ENCODE measurements at places on chromosomes 4 and X. TPM values are rescaled to one million over a fixed set of nuclear protein-coding genes. Genes with fewer than 3 reads are reported as not detected.
A peak's percentile ranks its signal among the peaks of the same experiment; 100 is the strongest.

DNA sequence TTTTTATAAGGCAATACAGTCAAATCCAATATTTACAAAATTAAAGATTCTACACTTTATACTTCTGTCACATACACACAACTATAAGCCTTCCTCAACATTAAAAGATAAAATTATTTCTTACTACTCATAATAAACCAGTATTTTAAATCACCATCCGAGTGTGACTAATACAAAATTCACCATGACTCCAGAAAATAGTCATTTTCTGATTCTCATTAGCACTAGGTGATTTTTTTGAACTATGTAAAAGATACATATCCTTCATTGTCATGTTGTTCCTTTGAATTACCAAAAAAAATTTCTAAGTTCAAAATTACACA is 646 bp upstream of the SLC7A11 start:
- no peak for DNase-seq
- no peaks in the 10 kb centered on the region for H3K4me1 ChIP-seq
- no peaks in the 10 kb centered on the region for H3K36me3 ChIP-seq
- no peak overlapping the region for H3K4me3 ChIP-seq
- peak overlapping the region; percentile 63 for H3K27ac ChIP-seq

MOB1B gene
- total RNA-seq: 7.3 TPM

DNA sequence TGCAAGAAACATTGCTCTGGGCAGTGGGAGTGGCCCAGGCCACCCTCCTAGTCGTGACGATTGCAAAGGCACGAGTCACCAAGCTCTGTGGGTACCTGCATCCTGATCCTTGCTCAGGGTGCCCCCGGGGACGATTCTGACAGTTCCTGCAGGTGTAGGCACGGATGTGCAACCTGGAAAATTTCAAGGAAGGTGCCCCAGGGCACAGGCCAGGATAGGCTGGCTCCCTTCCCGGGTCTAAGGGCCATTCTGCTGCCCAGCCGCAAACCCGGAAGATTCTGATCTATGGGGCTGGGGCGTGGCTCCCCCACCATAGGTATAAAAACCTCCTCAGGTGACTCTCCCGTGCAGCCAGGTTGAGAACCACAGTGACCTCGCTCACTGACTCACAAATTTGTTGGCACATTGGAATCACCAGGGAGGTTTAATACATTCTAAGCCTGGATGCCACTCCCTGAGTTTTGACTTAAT is 228.5 kb downstream of the PTTG2 start:
- H3K27ac ChIP-seq: no peak overlapping the region
- H3K4me3 ChIP-seq: no peak overlapping the region
- H3K36me3 ChIP-seq: no peaks in the 10 kb centered on the region
- DNase-seq: no peak
- no peaks in the 10 kb centered on the region for H3K4me1 ChIP-seq

ZFYVE28 gene
- total RNA-seq: 6.8 TPM

PLXNA3 gene
- 25.6 TPM for total RNA-seq

GRCh38 chr4:128715616-128716015 is 93.9 kb upstream of the JADE1 start:
- H3K27me3 ChIP-seq: no peaks in the 10 kb centered on the region
- H3K4me1 ChIP-seq: no peaks in the 10 kb centered on the region
- no peak overlapping the region for H3K27ac ChIP-seq
- DNase-seq: no peak
- H3K36me3 ChIP-seq: no peaks in the 10 kb centered on the region

GRCh38 chr4:84680956-84681355 is 98.0 kb downstream of the CDS1 start:
- no peak for DNase-seq
- no peak overlapping the region for H3K4me3 ChIP-seq
- no peaks in the 10 kb centered on the region for H3K4me1 ChIP-seq
- no peaks in the 10 kb centered on the region for H3K27me3 ChIP-seq

VSIG4 gene
- total RNA-seq: 12.0 TPM

GRCh38 chrX:38599796-38600755 is 38.7 kb downstream of the TSPAN7 start:
- no peaks in the 10 kb centered on the region for H3K36me3 ChIP-seq
- no peak overlapping the region for H3K27ac ChIP-seq
- H3K4me1 ChIP-seq: no peaks in the 10 kb centered on the region

COL4A6 gene
- total RNA-seq: 0.09 TPM

TMEM175 gene
- 17.5 TPM for total RNA-seq

RAB39B gene
- total RNA-seq: 1.1 TPM

DNA sequence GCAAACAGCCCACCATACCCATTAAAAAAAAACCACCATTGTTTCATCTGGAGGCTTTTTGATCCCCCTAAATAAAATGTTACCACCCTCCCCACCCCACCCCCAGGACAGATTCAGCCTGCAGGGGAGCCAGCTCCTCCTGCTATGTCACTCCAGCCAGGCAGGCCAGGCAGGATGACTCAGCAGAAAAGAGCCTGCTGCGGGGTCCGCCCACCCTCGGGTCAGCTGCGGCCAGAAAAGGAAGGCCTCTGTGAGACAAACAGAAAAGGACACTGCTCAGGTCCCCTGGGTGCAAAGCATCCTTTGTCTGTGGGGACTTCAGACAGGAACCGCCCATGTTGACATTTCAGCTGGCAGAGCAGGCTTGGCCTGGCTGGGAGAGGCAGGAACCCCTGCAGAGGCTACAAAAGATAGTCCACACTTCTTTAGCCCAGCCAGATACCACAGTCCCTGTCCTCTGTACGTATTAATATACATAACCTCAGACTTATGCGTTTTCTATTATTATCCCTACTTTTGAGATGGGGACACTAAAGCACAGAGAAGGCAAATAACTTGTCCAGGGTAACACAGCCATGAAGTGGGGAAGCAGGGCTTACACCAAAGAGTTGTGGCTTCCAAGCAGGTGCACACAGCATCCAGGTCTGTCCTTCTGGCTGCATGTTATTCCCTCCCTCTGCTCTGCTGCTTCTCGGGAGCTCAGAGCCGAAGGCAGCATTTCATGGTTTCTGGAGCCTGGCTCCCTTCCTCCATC is 147.7 kb downstream of the CPEB2 start:
- no peaks in the 10 kb centered on the region for H3K36me3 ChIP-seq
- no peak overlapping the region for H3K27ac ChIP-seq
- DNase-seq: peak; percentile 37
- no peaks in the 10 kb centered on the region for H3K27me3 ChIP-seq

DNA sequence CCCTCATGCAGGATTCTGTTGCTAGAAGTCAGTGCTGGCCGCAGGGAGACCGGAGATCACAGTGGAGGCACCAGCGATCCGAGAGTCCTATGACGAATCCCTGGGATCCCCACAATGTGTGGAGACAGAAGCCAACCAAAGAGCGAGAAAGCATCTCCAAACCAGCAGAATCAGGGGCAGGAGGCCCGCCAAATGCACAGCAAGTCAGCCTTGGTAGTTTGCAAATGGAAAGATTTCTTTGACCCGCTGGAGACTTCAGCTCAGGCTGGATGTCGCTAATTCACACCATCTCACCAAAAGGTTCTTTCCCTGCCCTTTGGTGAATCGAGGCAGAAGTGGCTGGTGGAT is 505 bp upstream of the PKD2 start:
- no peaks in the 10 kb centered on the region for H3K36me3 ChIP-seq
- H3K4me3 ChIP-seq: peak overlapping the region; percentile 72
- no peak for DNase-seq
- H3K27ac ChIP-seq: peak overlapping the region; percentile 59
- H3K4me1 ChIP-seq: no peaks in the 10 kb centered on the region
- H3K27me3 ChIP-seq: no peaks in the 10 kb centered on the region

- no peak overlapping the region for H3K27ac ChIP-seq
- H3K4me1 ChIP-seq: no peaks in the 10 kb centered on the region
- no peaks in the 10 kb centered on the region for H3K36me3 ChIP-seq
- DNase-seq: no peak
Observed at GRCh38 chrX:9233141-9233540, 199.2 kb upstream of the FAM9B start.

DNA sequence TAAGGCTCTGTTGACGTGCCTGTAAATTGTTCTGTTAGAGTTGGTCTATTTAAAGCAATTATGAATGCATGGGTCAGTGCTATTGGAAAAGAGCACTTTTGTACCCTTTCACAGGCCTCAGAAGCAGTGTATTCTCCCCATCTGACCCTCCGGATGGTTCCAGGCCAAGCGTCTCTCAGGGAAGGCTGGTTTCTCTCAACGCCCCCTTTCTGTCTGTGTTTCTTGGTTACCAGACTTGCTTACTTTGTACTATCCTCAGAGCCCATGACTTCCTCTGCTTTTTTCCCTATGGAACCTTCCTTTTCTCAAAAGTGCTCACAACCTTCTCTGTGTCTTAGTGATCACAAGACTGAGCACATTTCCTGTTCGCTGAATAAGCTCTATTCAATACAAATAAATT is 559.3 kb upstream of the ZFP42 start:
- no peak for DNase-seq
- H3K27me3 ChIP-seq: no peaks in the 10 kb centered on the region
- no peak overlapping the region for H3K4me3 ChIP-seq

- H3K4me1 ChIP-seq: peaks cover 19% of the 10 kb centered on the region
- peak overlapping the region; percentile 70 for H3K4me3 ChIP-seq
- no peaks in the 10 kb centered on the region for H3K36me3 ChIP-seq
Observed at GRCh38 chr4:112514647-112515197, 1.3 kb downstream of the NEUROG2 start.

GRCh38 chr4:188037003-188037713 is 41.6 kb downstream of the ZFP42 start:
- H3K4me3 ChIP-seq: no peak overlapping the region
- H3K4me1 ChIP-seq: no peaks in the 10 kb centered on the region
- no peaks in the 10 kb centered on the region for H3K27me3 ChIP-seq
- no peaks in the 10 kb centered on the region for H3K36me3 ChIP-seq

PDZD4 gene
- total RNA-seq: 0.93 TPM

GRCh38 chrX:17559728-17560379 is 177.4 kb upstream of the SCML1 start:
- no peaks in the 10 kb centered on the region for H3K4me1 ChIP-seq
- H3K27ac ChIP-seq: no peak overlapping the region
- no peaks in the 10 kb centered on the region for H3K27me3 ChIP-seq
- no peak overlapping the region for H3K4me3 ChIP-seq
- no peak for DNase-seq
- H3K36me3 ChIP-seq: no peaks in the 10 kb centered on the region

CAPN6 gene
- 2.0 TPM for total RNA-seq

GRCh38 chrX:43551590-43551989 is 104.5 kb upstream of the MAOA start:
- no peaks in the 10 kb centered on the region for H3K27me3 ChIP-seq
- H3K4me1 ChIP-seq: no peaks in the 10 kb centered on the region
- H3K4me3 ChIP-seq: no peak overlapping the region
- no peak overlapping the region for H3K27ac ChIP-seq
- DNase-seq: no peak

DNA sequence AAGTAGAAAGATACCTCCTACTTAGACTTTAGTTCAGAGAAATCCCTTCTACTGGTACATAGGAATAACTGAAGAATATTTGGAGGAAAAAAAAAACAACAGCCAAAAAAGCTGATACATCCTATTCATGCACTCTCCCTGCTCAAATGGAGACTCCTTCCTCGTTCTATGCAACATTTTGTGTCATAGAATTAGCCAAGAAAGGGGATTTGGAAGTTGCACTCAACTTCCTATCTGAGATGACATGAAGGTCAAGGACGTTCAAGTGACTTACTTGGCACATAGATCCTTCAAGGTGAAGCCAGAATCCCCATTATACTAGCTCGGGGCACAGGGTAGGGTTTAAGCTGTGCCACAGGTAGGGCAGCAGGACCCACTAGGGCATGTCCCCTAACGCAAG is 56.2 kb upstream of the S100G start:
- no peaks in the 10 kb centered on the region for H3K4me1 ChIP-seq
- no peak overlapping the region for H3K27ac ChIP-seq
- H3K4me3 ChIP-seq: no peak overlapping the region
- DNase-seq: no peak
- H3K36me3 ChIP-seq: no peaks in the 10 kb centered on the region

GRCh38 chr4:23957465-23957864 is 67.6 kb upstream of the PPARGC1A start:
- DNase-seq: no peak
- no peak overlapping the region for H3K27ac ChIP-seq
- H3K36me3 ChIP-seq: no peaks in the 10 kb centered on the region

DNA sequence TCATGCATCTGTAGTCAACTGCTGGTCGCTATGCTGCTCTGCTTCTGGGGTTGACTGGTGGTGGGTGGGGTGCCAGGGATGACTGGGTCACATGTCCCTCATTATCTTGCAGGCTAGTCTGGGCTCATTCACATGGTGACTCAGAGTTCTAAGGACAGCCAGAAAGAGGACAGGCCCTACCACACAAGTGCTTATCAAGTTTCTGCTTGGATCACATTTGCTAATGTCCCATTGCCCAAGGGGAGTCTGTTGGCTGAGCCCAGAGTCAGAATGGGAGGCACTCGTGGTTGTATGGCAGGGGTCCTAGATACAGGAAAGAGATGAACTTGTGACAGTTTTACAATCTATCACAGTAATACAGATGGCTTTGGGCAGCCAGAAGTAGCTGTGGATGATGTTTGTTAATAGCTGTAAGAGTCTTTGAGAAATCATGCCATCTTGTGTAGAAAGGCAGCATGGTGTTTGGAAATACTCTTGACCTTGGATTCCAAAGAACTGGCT is 221.3 kb downstream of the GPAT3 start:
- H3K36me3 ChIP-seq: no peaks in the 10 kb centered on the region
- no peak overlapping the region for H3K4me3 ChIP-seq
- H3K4me1 ChIP-seq: no peaks in the 10 kb centered on the region
- no peaks in the 10 kb centered on the region for H3K27me3 ChIP-seq
- H3K27ac ChIP-seq: no peak overlapping the region

- H3K4me1 ChIP-seq: no peaks in the 10 kb centered on the region
- H3K36me3 ChIP-seq: no peaks in the 10 kb centered on the region
- H3K27ac ChIP-seq: no peak overlapping the region
- no peak overlapping the region for H3K4me3 ChIP-seq
- H3K27me3 ChIP-seq: no peaks in the 10 kb centered on the region
Observed at GRCh38 chr4:86910820-86911684, 18.8 kb upstream of the C4orf36 start.

HPGDS gene
- total RNA-seq: 2.1 TPM

- no peaks in the 10 kb centered on the region for H3K36me3 ChIP-seq
- no peaks in the 10 kb centered on the region for H3K27me3 ChIP-seq
- no peaks in the 10 kb centered on the region for H3K4me1 ChIP-seq
Observed at GRCh38 chrX:45344594-45344993, 143.9 kb upstream of the DIPK2B start.

SMC1A gene
- total RNA-seq: 18.5 TPM

GRCh38 chr4:53713767-53714166 is 122.5 kb upstream of the LNX1 start:
- no peak overlapping the region for H3K27ac ChIP-seq
- DNase-seq: no peak
- H3K27me3 ChIP-seq: no peaks in the 10 kb centered on the region

TMEM271 gene
- 0.19 TPM for total RNA-seq

BTC gene
- total RNA-seq: 2.2 TPM

DNA sequence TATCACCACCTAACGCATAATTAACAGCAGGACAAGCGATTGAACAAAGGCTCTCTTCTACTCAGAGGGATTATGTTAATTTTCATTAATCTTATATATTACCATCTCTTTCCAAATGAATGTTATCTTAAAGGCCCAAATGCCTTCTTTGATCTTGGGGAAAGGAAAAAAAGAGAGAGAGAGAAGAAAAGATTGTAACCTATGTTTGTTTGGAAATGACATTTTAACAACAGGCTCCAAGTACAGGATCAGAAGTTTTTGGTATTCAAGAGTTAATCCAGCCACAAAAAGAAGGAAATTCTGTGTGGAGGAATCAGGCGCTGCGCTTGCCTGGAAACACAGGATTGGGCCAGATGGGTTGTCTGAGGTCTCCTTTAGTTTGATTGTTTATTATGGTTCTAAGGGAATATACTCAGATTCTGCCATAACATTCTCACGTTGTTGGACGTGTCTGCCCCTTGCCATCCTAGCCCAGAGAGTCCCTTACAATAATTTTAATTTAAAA is 100.7 kb upstream of the STX18 start:
- H3K27me3 ChIP-seq: no peaks in the 10 kb centered on the region
- no peak overlapping the region for H3K4me3 ChIP-seq
- H3K4me1 ChIP-seq: no peaks in the 10 kb centered on the region
- H3K27ac ChIP-seq: no peak overlapping the region
